ENCODE measurements at places on chromosomes 3 and 15. TPM values are rescaled to one million over a fixed set of nuclear protein-coding genes. Genes with fewer than 3 reads are reported as not detected.

The HRH1 gene
- total RNA-seq, result 1.8 TPM

The FOXB1 gene
- total RNA-seq, result not detected

The MOBP gene
- total RNA-seq, result not detected

The NANOGP8 gene
- not detected for total RNA-seq

The PRR20G gene
- not detected for total RNA-seq

The TTLL13 gene
- total RNA-seq, result not detected

The IL17RE gene
- total RNA-seq, result 0.26 TPM

- H3K27ac ChIP-seq, result no peak overlapping the region
- H3K36me3 ChIP-seq, result no peaks in the 10 kb centered on the region
- no peak overlapping the region for H3K4me3 ChIP-seq
- no peaks in the 10 kb centered on the region for H3K4me1 ChIP-seq
Measured at GRCh38 chr3:179852142-179852905, 184.4 kb downstream of the PEX5L start.

DNA sequence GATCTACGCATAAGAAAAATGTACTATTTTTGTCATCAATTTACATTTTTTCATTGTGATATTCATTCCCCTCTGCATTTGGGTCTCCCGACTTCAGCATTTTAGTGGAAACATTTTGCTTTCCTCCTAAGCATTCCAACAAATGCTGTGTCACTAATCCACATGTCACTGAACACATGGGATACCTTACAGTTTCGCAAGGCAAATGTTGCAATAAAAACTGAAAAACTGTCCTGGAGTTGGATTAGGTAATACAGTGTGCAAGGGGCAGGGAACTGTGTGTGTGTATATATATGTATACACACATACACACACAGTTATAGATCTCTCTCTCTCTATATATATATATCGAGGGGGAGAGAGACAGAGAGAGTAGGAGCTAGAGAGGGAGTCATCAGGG lies 632.2 kb downstream of the MAGI1 start:
- no peaks in the 10 kb centered on the region for H3K27me3 ChIP-seq
- no peak overlapping the region for H3K4me3 ChIP-seq
- H3K27ac ChIP-seq, result no peak overlapping the region
- no peaks in the 10 kb centered on the region for H3K4me1 ChIP-seq

- no peak for DNase-seq
- H3K27ac ChIP-seq, result no peak overlapping the region
- H3K27me3 ChIP-seq, result no peaks in the 10 kb centered on the region
- no peaks in the 10 kb centered on the region for H3K4me1 ChIP-seq
- H3K4me3 ChIP-seq, result no peak overlapping the region
- no peaks in the 10 kb centered on the region for H3K36me3 ChIP-seq
Measured at GRCh38 chr3:45965253-45965652, 22.0 kb downstream of the CXCR6 start.

- no peak overlapping the region for H3K4me3 ChIP-seq
- no peaks in the 10 kb centered on the region for H3K27me3 ChIP-seq
Measured at GRCh38 chr3:195101001-195101583, 169.9 kb downstream of the XXYLT1 start.

GRCh38 chr15:78681281-78682003 lies 40.4 kb upstream of the CHRNB4 start:
- H3K4me3 ChIP-seq, result no peak overlapping the region
- H3K27ac ChIP-seq, result no peak overlapping the region
- H3K27me3 ChIP-seq, result no peaks in the 10 kb centered on the region
- DNase-seq, result no peak
- H3K4me1 ChIP-seq, result no peaks in the 10 kb centered on the region

GRCh38 chr15:65365229-65365628 lies 12.6 kb downstream of the IGDCC3 start:
- no peak overlapping the region for H3K27ac ChIP-seq
- H3K27me3 ChIP-seq, result no peaks in the 10 kb centered on the region
- H3K4me1 ChIP-seq, result no peaks in the 10 kb centered on the region
- DNase-seq, result no peak
- no peak overlapping the region for H3K4me3 ChIP-seq

DNA sequence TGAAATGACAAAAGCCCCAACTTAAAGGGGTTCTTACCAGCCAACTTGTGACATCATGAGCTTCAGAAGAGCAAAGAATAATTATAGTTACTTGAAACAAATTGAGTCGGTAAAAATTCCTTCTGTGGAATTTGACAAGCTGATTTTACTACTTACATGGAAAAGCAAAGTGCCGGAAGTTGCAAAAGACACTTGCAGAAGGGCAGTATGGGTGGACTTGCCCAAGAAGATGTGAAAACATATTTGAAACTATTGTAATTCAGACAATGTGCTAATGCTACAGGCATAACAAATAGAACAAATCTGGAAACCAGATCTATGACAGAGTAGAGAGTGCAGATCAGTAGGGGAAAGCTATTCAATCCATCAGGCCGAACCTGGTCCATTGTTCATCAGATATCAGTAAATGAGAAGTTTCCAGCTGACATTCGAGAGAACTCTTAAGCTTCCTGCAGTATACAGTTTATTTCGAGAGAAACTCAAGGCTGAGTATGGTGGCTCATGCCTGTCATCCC lies 2.5 kb upstream of the KIF7 start:
- H3K27ac ChIP-seq, result no peak overlapping the region
- DNase-seq, result no peak
- no peaks in the 10 kb centered on the region for H3K36me3 ChIP-seq
- no peaks in the 10 kb centered on the region for H3K4me1 ChIP-seq
- no peak overlapping the region for H3K4me3 ChIP-seq
- H3K27me3 ChIP-seq, result no peaks in the 10 kb centered on the region

- H3K4me3 ChIP-seq, result no peak overlapping the region
- H3K27ac ChIP-seq, result no peak overlapping the region
- H3K27me3 ChIP-seq, result no peaks in the 10 kb centered on the region
- H3K4me1 ChIP-seq, result no peaks in the 10 kb centered on the region
- no peak for DNase-seq
Measured at GRCh38 chr3:169563775-169564059, 99.8 kb downstream of the MECOM start.

DNA sequence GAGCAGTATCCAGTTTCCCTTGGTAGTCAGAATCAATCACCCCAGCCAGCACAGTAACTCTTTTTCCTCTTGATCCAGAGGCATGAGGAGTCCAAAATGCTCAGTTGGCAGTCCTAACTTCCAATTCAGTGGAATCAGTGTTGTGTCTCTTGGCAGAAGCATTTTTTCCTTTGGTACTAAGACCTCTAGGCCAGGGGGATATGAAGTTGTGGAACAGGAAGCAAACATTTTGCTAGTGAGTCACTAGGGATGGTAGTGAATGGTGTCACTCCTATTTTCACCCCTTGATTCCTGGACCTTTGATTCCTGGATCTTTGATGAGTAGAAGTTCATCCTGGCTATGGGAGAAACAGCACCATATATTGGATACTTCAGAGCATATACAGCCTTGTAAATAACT lies 70.5 kb upstream of the ALDH1A3 start:
- no peak overlapping the region for H3K27ac ChIP-seq
- DNase-seq, result no peak
- H3K36me3 ChIP-seq, result no peaks in the 10 kb centered on the region
- no peaks in the 10 kb centered on the region for H3K27me3 ChIP-seq
- H3K4me1 ChIP-seq, result no peaks in the 10 kb centered on the region

All from uterus (tissue), 4 donors.